ENCODE measurements at places on chromosomes 3 and 15.

- no peak for DNase-seq
Measured at GRCh38 chr3:142053244-142053643, 96.1 kb downstream of the TFDP2 start.

DNA sequence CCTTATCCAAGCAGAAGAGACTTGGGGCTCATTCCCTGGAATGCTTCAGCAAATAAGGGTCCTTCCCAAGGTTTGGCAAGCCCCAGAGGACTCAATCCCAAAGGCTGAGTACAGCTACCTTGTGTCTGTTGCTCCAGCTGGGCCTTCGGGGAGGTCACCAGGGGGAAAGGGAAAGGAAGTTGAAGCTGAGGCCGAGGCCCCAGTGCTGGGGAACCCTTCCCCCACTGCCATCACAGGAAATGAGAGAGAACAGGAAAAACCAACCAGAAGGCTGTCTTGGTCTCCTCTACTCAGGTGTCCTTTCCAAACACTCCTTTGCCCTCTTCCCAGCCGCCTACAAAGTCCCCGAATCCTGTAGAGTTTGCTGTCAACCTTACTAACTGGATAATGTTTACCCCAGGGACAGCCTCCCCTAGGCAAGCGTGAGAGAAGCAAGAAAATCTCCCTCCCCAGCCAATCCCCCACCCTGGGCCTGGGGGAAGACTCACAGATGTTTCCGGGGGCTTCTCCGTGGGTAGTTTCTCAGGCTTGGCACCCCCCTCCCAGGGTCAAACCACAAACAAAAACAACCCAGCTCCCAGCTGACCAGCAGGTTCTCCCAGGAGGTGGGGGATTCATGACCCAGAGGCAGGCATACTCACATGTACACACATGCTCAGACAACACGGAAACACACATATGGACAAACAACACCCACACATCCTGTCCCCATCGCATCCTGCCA is 5.5 kb downstream of the CSRNP1 start:
- no peak for DNase-seq

DNA sequence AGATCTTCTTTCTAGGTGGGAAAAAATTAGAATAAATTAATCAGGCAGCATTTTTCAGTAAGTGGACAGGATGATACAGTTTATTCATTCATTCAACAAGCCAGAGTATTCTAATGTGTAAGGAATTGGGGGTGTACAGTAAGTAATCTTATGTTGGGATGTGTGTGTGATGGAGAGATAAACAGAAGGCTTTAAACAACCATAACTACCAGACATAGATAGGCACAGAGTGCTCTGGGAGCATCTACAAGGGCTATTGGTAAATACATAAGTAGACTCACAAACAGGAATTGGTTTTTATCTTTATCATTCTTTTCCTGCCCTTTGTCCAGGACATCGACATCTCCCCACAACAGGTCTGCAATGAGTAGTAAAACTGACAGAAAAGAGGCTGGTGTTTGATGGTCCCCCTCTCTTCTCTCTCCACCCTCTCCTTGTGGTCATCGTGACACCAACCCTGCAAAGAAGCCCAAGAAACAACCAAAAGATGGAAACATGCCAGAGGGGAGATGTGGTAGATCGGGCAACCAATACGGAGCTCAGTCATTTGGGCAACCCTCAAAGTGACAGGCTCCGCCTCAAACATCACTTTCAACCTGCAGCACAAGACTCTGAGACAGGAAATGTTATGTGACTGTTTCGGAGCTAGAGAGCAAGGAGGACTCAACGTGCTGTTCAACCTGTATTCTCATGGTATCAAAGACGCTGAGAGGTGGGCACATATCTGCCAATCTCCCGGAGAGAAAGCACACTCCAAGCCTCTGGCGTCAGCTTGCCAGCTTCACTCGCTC is 28.7 kb upstream of the B3GNT5 start:
- DNase-seq = no peak

DNA sequence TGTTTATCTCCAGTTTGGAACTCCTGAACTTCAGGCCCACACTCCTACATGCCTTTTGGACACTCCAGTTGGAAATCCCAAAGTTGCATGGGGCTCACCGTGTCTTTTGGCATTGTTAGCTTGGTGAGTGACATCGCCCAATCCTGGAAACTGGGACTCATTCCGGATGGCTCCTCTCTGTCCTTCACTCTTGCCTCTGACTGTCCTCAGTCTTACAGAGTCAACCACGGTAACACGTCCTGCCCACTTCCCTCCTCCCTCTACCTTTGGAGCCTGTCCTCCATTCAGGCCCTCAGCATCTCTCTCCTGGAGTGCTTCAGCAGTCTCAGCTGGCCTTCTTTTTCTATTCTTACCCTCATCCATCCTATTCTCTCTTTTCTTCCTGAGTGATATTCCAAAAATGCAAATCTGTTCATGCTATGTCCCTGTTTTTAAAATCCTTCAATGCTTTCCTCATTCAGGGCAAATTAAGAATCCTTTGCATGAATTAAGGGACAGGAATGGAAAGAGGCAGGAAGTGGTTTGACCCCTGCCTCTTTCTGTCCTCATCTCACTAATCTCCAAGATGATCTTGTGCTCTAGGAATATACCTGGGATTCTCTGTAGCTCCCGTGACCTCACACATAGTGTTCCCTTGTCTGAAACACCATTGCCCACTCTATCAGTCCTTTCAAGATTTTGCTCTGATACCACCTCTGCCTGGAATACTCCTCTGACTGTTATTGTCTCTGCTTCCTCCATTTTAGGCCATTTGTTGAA is 42.5 kb downstream of the LPP start:
- no peak for DNase-seq

GRCh38 chr3:183533412-183534132 is 21.9 kb downstream of the KLHL6 start:
- DNase-seq = no peak

- DNase-seq = no peak
Measured at GRCh38 chr3:141979050-141979671, 102.7 kb downstream of the ATP1B3 start.

DNA sequence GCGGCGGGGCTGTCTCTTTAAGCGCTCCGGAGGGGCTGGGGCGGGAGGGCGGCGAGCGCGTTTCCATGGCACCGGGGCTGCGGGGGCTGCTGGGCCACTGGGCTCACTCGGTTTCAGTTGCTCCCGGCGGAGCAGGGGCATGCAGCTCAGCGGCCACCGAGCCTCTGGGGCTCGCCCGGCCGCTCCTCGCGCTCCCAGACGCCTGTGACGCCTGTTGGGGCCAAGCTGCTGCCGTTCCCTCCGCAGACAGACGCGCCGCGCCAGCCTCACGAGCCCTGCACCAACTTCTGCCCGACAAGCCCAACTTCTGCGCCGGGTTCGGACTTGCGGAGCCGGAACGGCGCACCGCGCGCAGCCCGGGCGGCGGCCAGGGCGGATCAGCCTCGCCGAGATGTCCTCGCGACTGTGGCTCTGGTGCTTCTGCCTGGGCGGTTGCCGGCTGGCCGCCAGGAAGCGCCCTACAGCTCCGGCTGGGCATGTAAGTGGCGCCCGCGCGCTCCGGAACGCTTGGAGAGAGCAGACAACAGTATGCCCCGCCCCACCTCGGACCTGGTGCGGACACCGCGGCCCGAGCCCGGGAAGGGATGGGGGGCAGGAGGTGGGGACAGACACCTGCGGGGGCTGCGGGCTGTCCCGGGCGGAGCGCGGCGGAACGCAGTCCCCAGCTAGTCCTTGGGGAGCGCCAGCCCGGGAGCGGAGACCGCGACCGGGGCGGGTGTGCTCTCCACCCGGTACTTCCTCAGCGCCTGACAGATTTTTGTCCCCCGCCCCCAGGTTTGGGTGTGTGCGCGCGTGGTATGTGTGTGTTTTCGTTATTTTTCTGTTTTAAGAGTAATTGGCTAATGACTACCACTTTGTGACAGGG is 154.1 kb upstream of the GOLIM4 start:
- peak; percentile 47 for DNase-seq

DNA sequence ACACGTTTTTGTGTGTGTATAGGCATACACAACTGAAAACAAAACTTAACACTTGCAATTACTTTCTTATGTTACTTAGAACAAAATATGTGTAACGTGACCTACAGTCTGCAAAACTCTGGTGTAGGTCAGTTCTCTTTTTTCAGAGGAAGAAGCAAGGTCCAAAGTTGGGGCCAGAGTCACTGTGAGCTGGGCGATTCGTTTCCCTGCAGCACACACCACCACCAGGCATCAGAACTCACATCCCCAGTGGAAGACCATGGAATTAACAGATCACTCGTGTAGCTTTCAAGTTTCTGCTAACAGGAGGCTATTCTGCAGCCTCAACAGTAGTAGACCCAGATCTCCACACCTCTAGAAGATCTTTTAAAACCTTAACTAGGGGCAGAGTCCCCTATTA is 25.8 kb downstream of the ANP32A start:
- DNase-seq = no peak

Data from NCI-H345 (cell line).